COLO829 (cell line): ENCODE measurements at places on chromosomes 13 and 19.

DNA sequence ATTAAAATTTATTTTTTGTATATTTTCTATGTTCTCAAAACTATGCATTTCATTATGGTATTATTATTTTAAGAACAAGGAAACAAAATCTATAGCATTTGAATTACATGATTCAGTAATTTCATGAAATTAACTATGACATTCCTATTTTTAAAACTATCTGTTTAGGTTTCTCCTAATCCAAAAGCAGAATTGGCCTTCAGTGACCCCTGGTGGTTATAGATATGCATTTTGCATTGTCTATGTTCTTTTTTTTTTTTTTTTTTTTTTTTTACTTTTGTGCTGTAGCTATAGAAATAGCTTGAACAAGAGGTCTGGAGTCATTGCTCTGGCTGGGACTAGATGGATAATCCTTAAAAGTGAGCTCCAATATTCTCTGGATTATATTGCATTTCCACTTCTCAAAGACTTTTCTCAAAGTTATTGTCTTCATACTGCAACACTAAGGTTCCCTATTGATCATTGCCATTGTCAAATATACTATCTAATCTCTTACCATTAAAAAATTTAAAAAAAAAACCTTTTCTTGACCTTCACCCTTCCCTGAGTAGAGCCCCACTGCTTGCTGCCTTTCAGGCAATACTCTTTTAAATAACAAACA lies 15.9 kb upstream of the DNAJC3 start:
- peak; percentile 56 for DNase-seq

GRCh38 chr13:25180775-25181537 lies 8.9 kb upstream of the AMER2 start:
- DNase-seq: no peak

- no peak for DNase-seq
Observed at GRCh38 chr13:67489016-67489415, 258.9 kb upstream of the PCDH9 start.

GRCh38 chr19:46180701-46181387 lies 32.8 kb downstream of the IGFL2 start:
- no peak for DNase-seq

GRCh38 chr19:31961667-31962066 lies 383.7 kb upstream of the ZNF507 start:
- no peak for DNase-seq

GRCh38 chr19:18475762-18476331 lies 37.9 kb upstream of the ISYNA1 start:
- no peak for DNase-seq

- DNase-seq: no peak
Observed at GRCh38 chr19:33559996-33560395, 38.4 kb upstream of the PEPD start.

- peak; percentile 38 for DNase-seq
Observed at GRCh38 chr19:8304841-8305621, 3.1 kb downstream of the CD320 start.

GRCh38 chr13:101989798-101990350 lies 412.0 kb downstream of the FGF14 start:
- DNase-seq: no peak

DNA sequence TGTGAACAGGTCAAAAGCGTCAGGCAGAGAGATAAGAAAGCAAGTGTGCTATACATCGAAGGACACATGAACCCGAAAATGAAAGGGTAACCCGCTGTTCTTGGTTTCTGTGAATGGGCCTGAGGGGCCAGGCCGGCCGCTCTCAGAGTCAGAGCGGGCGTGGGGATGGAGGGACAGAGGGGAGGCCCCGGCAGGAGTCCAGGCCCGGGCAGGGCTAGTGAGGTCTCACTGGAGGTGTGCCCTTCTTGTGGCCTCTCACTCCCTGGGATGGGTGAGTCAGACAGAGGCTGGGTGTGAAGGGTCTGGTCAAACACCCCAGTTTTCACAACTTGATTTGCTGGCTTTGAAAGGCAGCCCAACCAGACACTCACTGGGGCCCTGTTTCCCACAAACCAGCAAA lies 17.4 kb upstream of the NDUFS7 start:
- DNase-seq: no peak

GRCh38 chr13:33751151-33751550 lies 66.8 kb upstream of the RFC3 start:
- no peak for DNase-seq

- no peak for DNase-seq
Observed at GRCh38 chr19:14517446-14517839, 754 bp downstream of the DNAJB1 start.

DNA sequence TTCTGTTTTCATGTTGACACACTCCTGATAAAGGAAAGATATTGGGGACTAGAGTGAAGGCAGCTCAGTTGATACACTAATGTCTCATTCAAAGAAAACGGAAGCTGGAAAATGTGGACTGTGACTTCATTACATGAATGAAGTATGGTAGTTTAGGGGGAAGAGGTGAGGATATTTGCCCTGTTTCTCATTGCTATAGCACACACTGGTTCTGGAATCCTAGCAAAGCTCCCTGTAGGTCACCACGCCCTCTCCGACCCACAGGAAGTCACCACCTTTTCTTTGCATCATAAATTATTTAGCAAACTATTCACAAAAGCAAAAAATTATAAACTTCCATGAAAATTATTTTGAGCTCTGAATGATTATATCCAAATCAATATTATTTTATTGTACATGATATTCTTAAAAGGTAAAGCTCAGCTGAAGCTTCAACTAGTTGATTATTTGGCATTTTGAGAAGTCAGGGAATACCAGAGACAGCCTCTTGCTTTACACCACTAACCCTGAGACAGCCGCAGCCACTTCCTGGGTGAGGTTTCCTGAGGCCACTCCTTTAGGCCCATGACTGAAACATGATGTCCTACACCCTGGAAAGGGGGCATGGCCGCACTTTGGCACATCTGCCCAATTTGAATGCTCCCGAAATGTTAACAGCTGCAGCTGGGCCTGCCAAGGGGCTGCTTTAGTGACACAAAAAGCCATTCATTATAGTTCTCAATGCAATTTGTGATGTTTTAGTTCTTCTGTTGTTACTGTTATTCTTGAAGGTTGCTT lies 50.0 kb upstream of the WDFY2 start:
- DNase-seq: no peak

- peak; percentile 68 for DNase-seq
Observed at GRCh38 chr13:28531077-28531844, 36.3 kb upstream of the FLT1 start.

GRCh38 chr19:474126-475078 lies 13.6 kb upstream of the SHC2 start:
- no peak for DNase-seq

DNA sequence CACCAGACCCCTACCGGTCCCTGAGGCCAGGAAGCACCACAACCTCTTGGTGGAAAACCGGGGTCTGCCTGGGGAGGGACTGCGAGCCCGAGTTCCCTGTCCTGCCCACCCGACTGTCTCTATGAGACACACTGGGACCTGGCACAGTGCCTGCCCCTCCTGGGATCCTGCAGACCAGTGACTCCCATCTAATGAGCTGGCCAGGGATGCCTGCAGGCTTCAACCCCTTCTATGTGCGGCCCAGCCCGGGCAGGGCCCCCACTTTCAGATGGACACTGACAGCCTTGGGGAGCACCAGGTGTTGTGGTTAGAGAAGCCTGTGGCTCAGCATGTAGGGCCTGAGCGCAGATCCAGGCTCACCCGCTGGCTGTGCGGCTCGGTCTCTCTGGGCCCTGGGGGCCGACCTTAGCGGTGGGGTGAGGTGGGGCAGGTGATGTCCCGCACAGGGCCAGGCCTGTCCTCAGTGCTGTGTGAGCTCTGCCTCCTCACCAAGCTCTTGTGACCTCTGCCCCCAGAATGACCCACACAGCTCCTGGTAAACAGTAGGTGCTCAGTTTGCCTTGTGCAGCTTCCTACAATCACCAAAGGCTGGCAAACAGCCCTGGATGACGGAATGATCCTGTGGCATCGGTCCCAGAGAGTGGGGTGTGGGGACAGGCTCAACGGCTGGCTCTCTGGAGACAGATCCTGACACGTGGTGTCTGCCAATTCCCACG lies 17.9 kb upstream of the CACTIN start:
- no peak for DNase-seq

DNA sequence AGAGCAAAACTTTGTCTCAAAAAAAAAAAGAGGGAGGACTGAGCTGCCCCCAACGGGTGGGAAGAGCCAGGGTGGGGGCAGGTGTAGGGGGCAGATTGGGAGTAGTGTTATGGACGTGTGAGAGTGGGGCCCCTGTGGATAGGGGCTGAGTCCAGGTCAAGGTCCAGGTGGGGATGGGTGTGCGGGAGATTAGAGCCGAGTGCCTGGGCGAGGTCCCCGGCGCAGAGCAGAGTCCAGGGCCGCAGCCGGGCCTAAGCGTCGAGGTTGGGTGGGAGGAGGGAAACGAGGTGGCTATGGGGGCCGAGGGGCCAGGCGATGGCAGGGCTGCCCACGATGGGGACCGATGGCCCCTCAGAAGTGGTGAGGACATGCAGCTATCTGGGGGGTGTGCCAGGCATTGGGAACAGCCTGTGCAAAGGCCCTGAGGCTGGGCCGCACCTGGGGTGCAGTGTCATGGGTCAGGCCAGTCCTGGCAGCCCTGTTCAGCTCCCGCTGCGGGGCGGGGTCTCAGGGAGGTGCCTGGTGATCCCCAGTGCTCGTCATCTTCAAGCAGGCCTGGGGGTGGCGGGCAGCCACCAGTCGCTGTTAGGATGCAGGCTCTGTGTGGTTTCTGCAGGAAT lies 12.3 kb upstream of the MISP start:
- no peak for DNase-seq

DNA sequence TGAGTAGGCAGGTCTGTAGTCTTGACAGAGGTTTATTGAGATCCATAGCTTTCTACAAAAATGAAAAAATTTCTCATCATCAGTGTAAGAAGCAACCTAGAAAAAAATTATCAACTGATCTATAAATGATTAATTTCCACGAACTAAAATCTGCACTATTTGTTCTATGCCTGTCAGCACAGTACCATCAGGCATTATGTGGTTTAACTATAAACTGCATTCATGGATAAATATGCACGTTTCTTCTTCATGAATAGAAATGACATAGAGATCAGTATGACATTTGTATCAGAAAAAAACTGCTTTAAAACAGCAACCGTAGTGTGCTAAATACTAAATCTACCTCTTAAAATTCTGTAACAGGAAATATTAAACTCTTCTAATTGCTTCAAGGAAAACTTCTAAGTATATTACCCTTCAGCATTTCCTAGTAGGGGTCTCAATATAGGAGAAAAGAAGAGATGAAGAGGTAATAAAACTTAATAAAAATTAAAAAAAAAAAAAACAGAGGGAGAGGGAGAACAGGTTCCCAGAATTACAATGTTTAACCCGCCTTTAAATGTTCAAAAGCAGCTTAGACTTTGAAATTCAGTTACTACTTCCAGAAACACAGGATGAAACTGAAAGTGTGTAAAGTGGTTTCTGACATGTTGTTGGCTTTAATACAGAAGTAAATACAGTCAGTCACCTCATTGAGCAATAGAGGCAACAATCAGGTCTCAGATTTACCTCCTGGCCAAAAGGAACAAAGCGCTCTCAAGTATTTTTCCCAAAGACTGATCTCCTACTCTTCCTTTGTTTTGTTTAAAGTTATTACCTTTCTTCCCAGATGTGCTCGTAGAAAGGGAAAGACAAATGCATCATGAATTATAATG lies 144.4 kb downstream of the DIAPH3 start:
- DNase-seq: no peak

DNA sequence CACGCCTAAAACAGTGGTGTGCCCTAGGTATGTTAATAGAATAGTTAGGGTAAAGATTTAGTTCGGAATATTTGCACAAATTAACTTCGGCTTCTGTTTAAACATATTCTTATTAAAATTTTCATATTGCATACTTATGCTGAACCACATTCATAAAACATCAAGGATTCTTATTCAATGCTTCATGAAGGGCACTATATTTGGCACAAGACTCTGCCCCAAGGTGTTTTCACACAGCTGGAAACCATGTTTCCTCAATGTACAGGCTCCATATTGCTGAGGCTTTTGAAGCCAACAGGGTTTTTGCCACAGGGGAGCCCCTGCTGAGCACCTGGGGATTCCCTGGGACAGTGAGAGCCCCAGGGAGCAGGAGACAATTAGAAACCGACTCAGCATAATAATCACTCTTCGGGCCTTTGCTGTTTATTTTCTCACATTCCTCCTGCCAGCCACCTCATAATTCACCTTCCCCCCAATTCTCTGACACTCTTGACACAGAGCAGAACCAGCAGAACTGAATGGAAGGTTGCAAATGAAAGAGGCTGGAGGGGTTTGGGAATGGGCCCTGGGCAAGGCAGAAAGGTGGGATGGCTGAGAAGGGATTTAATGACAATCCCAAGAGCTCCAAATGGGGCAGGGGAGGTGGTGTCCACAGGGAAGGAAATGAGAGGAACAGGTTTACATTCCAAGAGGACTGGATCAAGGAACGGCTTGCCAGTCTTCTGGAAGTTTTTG lies 72.3 kb upstream of the POMP start:
- no peak for DNase-seq

- DNase-seq: no peak
Observed at GRCh38 chr13:24085662-24086061, 74.9 kb upstream of the SPATA13 start.

- no peak for DNase-seq
Observed at GRCh38 chr13:24224232-24224680, 63.7 kb downstream of the SPATA13 start.

GRCh38 chr13:32988608-32989289 lies 27.5 kb upstream of the KL start:
- DNase-seq: no peak

GRCh38 chr13:26989957-26990713 lies 181.5 kb downstream of the USP12 start:
- no peak for DNase-seq

DNA sequence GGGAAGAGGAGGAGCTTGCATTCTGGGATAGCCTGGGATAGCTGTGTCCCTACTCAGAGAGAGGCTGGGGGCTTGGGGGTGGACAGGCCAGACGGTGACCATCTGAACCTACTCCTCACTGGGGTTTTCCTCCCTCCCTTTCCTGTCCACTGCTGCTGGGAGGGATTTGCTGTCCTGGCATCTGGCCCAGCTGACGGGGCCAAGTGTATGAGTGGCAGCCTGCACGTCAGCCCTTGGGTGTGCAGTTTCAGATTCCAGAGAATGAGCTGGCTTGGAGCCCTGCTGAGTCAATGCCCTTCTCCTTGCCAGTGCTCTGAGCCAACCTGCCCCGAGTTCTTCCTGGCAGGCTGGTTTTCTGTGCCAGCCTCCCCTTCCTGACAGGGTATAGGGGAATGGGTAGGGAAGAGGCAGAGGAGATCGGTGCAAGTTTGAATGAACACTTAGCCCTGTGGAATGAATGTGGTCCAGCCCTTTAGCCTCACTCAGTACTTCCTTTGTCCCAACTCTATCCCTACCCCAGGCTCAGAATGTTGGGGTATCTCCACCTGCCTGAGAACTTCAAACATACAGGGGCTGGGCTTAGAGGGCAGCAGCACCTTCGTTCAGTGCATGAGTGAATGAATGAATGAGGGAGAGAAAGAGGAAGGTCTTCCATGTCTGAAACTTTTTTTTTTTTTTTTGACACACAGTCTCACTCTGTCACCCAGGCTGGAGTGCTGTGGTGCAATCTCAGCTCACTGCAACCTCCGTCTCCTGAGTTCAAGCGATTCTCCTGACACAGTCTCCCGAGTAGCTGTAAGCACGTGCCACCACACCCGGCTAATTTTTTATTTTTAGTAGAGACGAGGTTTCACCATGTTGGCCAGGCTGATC lies 1.8 kb upstream of the ANGPTL4 start:
- peak; percentile 90 for DNase-seq

GRCh38 chr19:46069806-46070341 lies 29.1 kb upstream of the IGFL4 start:
- DNase-seq: peak; percentile 63
